ENCODE measurements at places on chromosomes 5 and 9.

GRCh38 chr5:149264439-149265067 lies 7.1 kb upstream of the AFAP1L1 start:
- peak; percentile 81 for DNase-seq

DNA sequence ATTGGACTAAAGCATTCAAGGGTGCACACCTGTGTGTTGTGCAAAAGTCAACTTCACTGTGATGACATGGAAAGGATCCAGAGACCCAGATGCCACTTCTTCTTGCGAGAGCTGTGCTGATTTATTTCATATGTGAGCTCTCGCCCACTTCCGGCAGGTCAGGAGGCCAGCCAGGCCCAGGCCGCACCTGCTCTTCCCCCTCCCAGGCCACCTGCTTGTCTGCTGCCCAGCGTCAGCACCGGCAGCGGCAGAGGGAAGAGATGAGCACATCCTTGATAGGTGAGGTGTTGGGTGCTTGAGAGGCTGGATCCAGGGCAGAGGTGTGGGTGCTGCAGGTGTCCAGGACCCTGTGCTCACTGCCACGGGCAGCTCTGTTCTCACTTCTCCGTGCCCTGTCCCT lies 242.9 kb downstream of the FANCC start:
- DNase-seq: no peak

- DNase-seq: no peak
Observed at GRCh38 chr9:135544981-135545635, 818 bp upstream of the OBP2A start.

GRCh38 chr9:84296146-84296843 lies 44.3 kb downstream of the SLC28A3 start:
- DNase-seq: peak; percentile 85

DNA sequence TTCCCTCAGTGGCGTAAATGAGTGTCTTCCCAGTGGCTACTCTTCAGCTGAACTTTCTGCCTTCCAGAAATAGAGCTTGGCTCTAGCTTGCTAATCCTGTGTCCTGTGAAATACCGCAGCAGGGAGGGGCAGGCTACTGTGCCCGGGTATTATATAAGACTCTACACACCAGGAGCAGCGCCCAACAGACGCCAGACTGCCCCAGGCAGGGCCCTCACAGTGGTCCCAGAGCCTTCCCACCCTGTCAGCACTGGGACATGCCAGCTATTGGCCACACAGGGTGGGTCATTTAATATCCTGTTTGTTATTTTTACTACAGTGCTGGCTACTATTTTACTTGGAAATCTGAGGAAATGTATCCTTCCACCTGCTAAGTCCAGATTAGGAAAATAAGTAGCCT lies 121.0 kb downstream of the FEM1C start:
- peak; percentile 21 for DNase-seq

GRCh38 chr9:135741276-135742219 lies 39.6 kb downstream of the KCNT1 start:
- DNase-seq: no peak

DNA sequence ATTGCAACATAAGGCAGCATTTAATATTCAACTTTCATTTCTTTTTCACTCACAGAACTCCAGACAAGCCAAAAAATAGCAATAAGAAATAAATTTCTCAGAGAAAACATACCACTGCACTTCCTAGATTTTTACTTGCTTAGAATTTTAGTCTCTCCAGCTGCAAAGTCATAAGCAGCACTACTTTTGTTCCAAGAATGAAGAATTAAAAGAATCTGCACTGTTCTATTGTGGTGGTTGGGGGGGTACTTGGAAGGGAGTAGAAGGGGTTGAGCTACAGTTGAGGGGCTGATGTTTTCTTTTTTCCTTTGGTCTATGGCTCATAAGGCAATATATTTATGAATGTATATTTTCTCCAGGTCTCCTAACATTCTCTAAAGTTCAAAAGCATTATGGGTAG lies 144.5 kb downstream of the KIAA0825 start:
- DNase-seq: no peak

DNA sequence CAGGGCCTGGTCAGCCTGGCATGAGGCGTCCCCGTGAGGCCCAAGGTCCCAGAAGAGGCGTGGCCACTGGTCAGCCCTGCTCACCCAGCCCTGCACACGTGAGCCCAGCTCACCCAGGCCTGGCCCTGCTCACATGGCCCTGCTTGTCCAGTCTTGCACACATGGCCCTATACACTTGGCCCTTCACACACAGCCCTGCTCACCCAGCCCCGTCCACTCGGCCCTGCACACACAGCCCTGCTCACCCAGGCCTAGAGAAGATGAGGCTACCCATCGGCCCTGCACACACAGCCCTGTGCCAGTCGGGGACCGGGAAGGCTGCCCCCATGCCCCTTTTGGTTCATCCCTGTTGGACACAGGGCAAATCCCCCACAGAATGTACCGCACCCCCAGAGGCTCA lies 28.4 kb downstream of the ZDHHC11B start:
- no peak for DNase-seq

All from epithelial cell of esophagus (primary cell).